ENCODE measurements at places on chromosomes 16 and 17.

DNA sequence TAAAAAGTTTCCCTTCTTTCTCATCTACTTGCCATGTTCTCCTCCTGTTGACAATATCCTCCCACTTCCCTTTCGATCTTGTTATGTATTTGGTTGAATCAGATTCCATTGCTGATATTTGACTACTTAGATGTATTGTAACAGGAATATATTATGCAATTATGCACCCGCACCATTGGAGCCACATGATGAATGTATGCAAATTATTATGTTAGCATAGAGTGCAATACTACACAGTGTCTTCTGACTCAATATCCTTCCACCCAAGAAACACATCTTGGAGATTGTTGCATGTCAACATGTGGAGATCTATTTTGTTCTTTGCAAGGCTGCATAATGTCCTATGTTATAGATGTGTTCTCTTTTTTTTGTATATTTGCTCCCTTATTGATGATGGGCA, 219.2 kb upstream of the RBFOX1 start:
- no peak for DNase-seq

- no peak for DNase-seq
Measured at GRCh38 chr17:76267051-76267576, 2.0 kb downstream of the UBALD2 start.

DNA sequence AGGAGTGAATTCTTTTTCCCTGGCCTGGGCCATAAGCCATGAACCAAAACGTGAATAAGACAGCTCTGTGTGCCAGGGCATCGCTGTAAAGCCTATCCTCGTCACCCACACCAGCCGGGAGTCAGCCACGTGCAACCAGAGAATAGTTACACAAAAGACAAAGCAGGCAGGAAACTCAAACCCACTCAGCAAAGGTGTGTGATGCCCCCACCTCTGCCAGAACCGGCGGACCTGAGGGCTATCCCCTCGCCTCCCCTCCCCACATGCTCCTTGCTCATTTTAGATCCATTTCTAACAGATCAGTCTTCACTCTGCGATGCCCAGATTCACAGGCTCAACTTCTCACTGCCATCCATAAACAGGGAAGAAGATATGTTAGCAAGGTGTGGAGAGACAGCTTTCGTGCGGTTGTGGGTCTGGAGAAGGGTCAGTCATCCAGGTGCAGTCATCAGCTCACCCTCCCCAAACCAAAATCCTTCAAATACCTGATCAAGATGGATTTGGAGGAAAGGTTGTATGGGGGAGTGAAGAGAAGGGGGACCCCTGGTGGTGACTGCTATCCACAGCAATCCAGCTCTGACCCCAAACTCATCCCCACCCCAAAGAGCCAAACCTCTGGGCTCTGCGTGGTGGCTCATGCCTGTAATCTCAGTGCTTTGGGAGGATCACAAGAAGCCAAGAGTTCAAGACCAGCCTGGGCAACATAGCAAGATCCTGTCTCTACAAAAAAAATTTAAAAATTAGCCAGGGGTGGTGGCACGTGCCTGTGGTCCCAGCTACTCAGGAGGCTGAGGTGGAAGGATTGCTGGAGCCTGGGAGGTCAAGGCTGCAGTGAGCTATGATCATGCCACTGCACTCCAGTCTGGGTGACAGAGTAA, 219.2 kb downstream of the C16orf78 start:
- no peak for DNase-seq

DNA sequence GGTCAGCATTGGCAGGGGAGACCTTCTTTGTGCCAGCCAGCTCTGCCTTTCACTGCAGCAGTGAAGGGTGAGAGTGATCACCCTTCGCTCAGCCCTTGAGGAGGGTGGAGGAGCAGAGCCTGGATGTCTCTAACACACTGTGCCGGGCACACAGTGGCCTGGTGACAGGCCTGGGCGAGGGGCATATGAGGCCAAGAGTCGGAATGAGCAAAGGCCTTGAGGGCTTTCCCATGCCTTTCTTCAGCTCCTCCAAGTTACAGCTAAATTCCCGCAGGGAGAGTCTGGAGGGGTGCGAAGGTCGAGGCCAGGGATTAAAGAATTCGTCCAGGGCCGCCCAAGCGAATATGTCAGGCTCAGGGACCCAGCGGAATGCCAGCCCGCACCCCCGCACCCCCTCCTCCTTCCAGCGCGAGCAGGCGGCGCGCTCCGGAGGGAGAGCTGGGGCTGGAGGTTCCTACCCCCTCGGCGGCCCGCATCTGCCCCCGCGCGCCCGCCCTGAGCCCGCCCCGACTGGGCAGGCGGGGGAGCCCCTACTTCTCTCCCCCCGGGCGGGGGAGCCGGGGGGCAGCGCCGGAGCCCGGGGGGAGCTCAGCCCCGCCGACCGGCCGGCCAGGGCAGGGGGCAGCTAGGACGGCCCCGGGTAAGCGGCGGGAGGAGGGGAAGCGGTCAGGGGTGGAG, at the start of gene RASL10B:
Gene RASL10B (plus strand): TSS at position 401 of the 678 bp plus-strand sequence. CDS start 3,546 bp downstream, outside the sequence.
- no peak for DNase-seq

DNA sequence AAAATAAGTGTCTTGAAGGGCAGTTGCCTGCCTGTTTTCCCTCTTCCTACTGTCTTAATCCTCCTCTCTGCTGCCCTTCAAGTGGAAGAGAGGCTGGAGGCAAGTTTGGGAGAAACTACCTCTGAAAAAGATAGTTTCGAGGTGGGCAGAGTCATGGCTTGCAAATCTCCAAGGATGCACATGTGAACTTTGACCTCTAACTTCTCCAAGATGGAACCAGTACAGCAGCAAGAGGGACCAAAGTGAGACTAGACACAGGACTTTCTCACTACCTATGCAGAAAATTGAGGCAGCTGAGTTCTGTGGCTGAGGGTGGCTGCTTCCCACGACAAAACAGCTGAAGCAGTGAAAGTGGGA, 887 bp upstream of the KCNH4 start:
- DNase-seq = no peak

DNA sequence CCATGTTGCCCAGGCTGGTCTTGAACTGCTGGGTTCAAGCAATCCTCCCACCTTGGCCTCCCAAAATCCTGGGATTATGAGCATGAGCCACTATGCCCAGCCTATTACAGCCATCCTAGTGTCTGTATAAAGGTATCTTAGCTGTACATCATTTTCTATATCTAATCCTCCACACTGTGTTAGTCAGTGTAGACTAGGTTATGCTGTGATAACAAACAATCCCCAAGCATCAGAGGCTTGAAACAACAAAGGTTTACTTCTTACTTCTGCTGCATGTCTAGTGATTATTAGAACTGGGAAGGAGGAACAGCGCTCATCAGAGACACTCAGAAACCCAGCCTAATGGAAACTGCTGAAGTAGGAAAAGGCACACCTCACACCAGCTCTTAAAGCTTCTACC, 68.1 kb downstream of the ERCC4 start:
- DNase-seq = no peak

DNA sequence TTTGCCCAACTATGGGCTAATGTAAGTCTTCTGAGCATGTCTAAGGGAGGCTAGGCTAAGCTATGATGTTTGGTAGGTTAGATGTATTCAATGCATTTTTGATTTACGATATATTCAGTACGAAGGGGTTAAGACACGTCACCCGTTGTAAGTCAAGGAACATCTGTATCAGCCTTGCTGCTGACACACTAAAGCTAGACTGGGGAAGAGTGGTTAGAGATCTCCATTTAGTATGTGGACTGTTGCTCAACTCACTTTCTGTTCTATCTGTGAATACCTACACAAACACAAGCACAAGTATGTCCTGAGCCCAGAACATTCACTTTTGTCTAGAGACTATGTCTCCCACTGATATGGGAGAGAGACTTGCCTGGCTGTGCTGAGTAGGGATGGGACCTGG, 71.5 kb downstream of the VMP1 start:
- DNase-seq = no peak

DNA sequence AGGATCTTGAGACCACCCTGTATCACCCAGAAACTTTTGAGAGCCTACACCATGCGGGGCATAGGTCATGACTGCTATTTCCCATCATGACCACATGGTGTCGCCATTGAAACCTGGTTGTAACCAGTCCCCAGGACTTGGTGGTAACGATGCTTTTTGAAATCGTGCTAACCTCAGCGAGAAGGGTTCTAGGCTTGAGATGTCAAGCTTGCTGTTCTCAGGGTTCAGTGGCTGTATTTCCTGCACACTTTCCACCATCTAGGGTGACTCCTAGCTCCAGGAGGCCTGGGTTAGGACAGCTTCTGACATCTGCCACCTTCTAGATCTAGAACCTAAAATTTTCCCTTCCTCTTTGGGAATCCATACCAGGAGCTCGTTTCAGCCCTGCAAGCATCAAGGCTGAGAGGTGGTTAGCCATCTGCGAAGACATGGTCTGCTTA, 13.0 kb upstream of the SPNS3 start:
- DNase-seq = peak; percentile 37

DNA sequence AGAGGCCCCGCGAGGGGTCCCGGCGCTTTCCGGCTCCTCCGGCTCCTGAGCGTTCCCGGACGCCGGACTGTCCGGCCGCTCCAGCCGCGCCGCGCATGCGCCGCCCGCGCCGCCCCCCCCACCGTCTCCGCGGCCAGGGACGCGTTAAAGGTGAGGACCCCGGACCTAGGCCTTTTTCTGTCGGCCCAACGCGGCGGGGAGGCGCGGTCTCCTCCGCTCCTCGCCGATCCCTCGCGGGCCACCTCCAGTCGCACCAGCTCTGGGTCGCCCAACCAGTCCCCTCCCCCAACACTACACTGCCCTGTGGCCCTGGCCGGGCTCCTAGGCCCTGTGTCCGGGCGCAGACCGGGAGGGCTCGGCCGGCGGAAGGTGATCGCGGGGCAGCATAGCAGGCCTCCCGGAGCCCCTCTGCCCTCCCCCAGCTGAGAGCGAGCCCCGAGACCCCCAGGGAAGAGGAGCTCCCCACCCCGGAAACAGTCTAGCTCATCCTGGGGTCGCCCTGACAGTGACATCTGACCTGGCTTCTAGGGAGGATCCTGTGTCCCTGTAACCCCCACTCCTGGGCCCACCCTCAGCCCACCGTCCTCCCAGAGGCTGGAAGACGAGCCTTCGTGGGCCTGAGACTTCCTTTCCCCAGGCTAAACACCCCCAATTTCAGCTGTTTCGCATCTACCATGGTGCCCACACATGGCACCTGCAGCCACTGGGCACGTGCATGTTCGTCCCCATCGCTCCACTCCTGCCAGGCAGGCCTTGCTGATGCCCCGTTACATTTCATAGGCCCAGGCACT, 14.7 kb upstream of the BCAR1 start:
- no peak for DNase-seq

DNA sequence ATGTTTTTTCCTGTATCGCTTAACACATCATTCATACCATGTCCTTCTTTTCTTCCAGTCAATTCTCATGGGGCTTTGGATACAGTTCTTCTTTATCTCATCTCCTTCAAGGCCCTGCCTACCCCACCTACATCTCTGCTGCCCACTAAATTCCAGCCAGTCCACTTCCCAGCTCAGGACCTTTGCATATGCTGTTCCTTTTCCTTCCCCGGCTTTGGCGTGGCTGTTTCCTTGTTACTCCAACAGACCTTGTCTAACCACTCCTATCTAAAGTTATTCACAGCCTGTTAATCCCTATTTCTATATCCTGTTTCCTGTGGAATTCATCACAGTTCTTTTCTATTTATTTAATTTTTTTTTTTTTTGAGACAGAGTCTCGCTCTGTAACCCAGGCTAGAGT, 6.6 kb upstream of the STAT3 start:
- DNase-seq = no peak

GRCh38 chr17:64005734-64006167, 7.6 kb downstream of the PRR29 start:
- DNase-seq = no peak

GRCh38 chr17:80362428-80363119, 52.4 kb upstream of the ENDOV start:
- DNase-seq = peak; percentile 7

- DNase-seq = no peak
Measured at GRCh38 chr16:2035431-2036199, 8.9 kb downstream of the NHERF2 start.

DNA sequence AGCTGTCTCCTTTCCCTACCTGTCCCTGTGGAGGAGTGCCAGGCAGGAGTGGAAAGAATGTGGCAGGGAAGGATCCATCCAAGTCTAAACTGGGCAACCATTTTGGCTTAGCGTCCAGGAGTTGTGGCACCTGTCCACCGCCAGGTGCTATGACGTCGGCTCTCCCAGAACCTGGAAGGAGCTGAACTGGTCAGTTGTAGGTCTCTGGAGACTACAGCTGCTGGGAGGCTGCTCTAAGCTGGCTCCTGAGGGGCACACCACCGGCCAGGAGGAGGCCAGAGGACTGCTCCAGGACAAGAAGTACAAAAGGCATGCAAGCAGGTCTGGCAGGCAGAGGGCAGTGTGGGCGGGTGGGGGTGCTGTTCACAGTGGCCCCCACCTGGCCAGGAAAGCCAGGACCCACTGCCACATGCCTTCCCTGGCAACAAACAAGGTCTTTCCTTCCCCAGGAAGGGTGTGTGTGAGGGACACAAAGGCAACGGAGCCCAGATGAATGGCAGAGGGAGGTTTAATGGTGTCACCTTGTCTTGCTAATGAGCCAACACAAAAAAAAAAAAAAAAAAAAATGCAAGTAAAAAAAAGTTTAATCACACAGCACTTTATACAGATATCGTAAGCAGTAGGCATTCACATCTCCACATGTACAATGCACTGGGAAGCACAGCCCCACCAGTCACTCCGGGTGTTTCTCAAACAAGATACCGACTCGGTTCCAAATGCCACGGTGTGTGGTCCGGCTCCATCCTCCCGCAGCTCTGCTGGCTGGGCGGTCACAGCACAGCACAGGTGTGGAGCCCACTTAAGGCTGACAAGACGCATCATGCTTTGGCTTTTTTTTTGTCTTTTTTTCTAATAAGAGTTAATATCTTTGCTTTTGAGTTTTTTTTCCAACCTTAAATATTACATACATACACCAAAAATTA, 4.8 kb downstream of the SPHK1 start:
- DNase-seq = no peak

GRCh38 chr17:42248351-42249179, 27.6 kb downstream of the STAT5B start:
- DNase-seq = peak; percentile 38

GRCh38 chr16:27482397-27483087, 67.2 kb downstream of the GTF3C1 start:
- no peak for DNase-seq

DNA sequence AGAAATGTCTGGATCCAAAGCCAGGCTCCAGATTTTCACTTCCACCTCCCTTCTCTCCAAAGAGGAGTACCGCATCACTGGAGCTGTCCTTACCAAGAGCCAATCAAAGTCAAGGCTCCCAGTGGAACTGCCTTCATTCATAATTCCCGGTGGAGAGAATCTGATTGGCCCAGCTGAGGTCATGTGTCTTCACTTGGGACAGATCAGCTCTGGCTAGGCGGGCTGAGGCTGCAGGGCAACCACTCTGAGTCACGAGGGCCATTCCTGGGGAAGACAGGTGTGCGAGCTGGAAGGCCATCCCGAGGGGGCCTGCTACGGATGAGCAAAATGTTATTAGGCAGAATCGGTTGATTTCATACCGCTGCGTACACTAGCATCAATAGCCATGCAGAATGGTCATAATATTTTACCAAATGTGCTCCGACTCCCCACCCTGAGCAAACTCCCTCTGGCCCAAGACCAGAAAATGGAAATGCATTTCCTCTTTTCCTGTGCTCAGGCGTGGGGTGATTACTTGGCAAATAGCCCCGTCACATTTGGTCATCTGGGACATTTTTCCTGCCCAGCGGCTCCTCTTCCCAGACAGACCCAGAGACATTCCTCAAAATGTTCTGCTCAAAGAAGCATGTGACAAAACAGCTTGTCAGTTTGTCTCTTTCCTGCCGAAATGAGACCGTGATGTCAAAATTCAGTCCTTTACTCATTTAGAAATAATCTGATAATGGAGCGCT, 111.1 kb downstream of the AIPL1 start:
- no peak for DNase-seq

- DNase-seq = no peak
Measured at GRCh38 chr16:9903-10665, 43.3 kb downstream of the POLR3K start.

GRCh38 chr16:12417030-12417814, 386.5 kb downstream of the CPPED1 start:
- DNase-seq = no peak

All from HFF-Myc (cell line).